ENCODE measurements at places on chromosomes 13 and 19.
A peak's percentile ranks its signal among the peaks of the same experiment; 100 is the strongest.

DNA sequence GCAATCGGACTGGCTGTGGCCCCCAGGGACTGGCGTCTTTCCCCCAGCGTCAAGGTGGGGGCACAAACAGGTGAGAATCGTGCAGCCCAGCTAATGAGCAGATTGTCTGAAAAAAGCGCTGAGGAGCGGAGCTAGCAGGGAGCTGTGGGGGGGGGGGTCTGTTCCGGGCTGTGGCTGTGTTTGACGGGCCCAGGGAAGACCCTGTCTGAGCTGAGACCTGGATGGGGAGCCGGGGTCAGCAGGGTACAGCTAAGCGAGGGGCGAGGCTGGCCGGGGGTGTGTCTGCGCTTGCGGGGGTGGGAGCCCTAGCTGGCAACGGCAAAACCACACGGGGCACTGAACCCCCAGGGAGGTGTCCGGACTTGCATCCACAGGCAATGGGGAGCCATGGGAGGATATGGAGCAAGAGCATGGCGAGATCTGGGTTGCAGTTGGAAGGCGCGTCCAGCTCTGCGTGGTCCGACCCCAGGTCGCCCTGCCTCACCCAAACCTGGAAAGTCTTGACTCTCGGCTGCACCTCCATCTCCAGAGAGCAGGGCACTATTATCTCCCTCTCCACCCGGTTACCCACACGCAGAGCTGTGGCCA, 4.6 kb downstream of the LINGO3 start:
- DNase-seq = peak; percentile 8

DNA sequence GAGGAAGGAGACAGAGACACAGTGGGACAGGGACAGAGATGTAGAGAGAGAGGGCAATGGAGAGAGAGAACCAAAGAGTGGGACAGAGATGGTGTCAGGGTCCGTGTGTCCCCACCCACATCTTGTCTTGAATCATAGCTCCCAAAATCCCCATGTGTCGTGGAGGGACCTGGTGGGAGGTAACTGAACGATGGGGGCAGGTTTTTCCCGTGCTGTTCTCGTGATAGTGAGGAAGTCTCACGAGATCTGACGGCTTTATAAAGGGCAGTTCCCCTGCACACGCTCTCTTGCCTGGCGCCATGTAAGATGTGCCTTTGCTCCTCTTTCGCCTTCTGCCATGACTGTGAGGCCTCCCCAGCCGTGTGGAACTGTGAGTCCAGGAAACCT, 7.5 kb upstream of the PLA2G4C start:
- DNase-seq = no peak

DNA sequence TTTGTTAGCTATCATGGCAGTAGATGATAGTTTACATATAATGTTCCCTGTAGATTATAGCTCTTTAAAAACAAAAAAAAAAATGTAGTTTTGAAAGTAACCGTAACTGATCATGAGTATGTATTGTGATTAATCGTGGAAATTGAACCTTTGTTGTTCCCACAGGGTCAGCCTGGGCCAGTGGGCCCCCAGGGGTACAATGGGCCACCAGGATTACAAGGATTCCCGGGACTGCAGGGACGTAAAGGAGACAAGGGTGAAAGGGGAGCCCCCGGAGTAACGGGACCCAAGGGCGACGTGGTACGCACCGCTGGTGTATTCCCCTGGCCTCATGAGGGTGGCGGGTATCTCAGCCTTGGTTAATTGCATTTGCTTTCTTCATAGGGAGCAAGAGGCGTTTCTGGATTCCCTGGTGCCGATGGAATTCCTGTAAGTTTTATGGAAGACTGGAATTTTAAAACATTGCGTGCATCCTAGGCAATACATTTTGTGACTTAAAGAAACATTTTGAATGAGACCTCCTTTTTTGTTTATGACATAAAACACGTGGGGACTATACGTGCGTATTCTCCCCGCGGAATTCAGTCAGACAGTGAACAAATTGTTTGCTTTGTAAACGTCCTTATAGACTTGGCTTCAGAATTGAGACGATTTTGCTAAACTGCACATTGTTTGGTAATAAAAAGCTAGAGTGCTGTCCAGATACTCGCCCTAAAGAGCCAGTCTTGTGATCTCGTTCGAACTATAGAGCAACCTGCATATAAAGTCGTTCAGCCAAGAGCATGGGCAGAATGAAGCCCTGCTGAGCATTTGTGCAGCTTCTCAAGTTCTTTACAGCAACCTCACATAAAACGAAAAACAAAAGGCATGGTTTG, 117.7 kb downstream of the COL4A2 start:
- DNase-seq = no peak

GRCh38 chr19:3073159-3073563, 10.9 kb upstream of the TLE5 start:
- peak; percentile 66 for DNase-seq

GRCh38 chr13:82480415-82480814, 1401.9 kb downstream of the SLITRK1 start:
- no peak for DNase-seq

DNA sequence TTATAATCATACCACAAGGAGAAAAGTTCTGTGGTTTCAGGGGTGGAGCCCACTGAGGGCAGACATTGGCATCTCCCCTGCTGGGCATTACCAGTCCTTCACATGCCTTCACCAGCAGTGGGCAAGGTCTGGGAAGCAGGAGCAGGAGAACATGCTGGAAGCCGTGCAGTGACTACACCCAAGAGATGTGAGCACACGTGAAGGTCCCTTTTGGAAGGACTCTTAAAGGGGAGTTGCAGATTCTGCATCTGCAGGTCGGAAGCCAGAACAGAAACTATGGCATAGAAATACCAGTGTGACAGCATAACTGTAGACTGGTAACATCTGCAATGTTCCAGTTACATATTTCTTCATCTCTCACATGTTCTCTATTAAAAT, 26.9 kb upstream of the KL start:
- no peak for DNase-seq

- no peak for DNase-seq
Measured at GRCh38 chr13:42610649-42611048, 36.7 kb downstream of the TNFSF11 start.

GRCh38 chr19:54684527-54684926, 21.7 kb downstream of the LILRB4 start:
- no peak for DNase-seq

- DNase-seq = no peak
Measured at GRCh38 chr13:79070343-79070974, 335.6 kb downstream of the RBM26 start.

GRCh38 chr19:43872547-43873336, 45.6 kb downstream of the ZNF283 start:
- no peak for DNase-seq

- peak; percentile 38 for DNase-seq
Measured at GRCh38 chr13:43441899-43442499, 344.8 kb downstream of the ENOX1 start.

DNA sequence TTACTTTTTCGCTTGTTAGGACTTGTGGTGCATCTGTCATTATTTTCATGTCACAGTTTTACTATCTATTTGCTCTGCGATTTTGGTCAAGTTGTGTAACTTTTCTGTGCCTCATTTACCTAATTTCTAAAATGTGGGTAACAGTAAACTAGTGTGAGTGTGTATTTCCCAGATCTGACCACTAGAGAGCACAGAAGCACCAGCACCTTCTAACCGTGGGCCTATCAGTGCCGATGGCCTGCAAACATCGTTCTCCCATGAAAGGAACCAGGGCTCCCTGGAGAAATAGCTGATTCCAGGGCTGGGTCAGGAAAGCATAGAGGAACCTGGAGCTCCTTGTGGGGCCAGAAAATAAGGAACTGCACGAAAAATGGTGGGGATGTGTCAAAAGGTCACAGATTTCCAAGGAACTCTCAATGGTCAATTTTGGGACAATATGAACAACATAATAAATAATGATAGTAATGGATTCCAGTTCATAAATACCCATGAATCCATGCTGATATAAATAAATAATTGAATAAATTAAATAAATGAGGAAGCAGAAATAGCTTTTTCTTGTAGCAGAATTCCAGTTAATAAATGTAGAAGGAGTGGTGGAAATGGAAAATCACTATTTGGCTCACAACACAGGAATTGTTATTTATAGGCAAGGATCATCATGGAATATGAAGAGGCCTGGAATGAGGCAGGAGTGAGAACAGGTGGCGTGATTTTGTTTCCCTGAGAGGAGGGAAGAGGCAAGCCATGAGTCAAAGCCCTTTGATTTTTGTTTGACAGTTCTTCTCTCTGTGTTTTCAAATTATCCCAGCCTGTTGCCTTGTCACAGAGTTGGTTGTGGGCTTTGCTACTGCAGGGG, 31.1 kb downstream of the CEACAM8 start:
- DNase-seq = peak; percentile 49

DNA sequence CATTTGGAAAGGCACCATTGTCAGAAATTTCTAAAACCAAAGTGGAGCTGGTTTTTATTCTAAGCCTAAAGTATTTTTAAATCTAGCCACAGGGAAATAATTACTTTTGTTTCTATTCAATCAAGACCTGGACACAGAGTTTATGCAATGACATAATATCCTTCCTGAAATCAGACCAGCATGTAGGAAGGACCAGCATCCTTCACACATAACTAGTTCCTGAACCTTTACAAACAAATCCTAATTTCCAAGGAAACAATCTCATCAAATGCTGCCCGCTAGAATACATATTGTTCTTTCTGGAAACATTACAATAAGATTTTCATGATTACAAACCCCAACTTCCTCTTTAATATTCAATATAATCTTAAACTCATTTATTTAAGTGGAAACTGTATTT, 1.5 kb downstream of the STARD13 start:
- no peak for DNase-seq

DNA sequence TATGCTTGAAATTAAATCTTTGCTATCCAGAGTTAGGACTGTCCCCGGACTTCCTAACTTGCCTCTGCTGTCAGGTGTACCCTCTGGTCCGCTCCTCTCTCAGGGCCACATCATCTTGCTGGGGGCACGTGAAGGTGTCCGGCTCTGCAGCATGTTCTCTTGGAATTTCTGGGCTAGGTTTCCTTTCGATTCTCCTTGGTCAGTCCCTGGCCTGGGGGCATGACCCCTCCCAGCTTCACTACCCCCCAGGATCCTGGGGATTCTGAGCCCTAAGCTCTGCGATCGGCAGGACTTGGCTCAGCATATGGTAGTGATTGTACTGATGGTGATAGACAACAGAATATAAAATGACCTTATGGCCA, 5.1 kb upstream of the GPI start:
- DNase-seq = no peak

DNA sequence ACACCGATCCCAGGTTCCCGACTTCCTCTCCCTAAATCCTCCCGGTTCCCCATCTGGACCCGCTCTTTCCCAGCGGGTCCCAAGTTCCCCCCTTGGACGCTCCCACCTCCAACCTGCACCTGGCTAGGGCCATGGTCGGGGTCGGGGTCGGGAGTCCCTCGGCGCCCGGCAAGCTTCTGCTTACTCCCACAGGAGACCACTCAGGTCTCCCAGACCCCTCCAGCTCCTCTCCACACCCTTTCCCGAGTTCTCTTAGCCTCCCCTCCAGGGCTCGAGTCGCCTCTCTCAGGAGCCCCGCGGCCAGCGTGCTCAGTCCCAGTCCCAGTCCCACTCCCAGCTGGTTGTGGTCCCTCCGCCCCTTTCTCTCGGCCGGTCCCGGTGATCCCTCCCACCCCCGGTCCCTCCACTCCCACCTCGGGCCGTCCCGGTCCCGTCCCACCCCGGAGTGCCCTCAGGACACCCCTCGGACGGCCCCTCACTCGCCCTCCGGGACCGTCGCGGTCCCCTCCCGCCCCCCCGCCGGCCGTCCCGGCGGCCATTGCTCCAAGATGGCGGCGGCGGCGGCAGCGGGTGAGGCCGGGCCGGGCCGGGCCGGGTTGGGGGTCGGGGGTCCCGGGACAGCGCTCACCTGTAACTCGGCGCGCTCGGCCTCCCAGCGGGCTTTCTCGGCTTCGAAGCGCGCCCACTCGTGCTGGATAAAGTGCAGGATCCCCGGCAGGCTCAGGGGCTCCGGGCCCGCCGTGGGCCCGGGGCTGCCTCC, at the start of gene FKRP:
TSS of gene FKRP (plus strand) at position 537 of the 760 bp plus-strand sequence. CDS start 9,394 bp downstream, outside the sequence.
- no peak for DNase-seq

DNA sequence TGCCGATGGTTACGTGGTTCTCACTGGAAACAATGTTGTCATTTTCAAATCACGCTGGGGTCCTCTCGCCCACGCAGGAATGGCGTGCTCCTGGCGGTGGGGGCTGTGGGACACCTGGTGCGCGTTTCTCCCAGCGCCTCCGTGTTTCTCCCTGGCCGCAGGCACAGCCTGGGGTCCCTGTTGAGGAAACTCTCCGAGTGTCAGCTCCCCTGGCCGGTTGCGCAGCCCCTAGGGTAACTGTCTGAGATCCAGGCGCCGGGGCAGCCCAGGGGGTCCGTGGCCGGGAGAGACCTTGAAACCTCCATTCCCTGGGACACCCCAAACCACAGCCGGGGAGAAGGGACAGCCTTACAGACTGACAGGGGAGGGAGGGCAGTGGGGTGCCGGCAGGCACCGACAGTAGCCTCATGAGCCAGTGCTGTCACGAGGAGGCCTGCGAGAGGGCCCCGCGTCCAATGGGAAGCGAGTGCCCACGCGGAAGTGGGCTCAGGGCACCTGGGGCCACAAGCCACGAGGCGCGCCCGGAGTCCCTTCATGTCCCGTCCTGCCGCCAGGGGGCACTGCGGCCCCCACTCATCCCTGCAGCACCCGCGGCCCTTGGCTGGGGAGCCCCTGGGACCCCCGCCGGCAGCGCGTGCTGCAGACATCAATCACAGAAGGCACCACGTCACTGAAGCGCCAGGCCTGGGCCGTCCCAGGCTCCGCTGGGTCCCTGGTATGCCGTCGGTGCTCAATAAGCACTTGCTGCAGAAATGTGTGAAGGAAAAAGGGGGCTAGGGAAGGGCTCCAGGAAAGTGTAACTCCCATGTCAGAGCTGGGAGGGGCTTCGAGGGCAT, 9.5 kb downstream of the ADAMTSL5 start:
- peak; percentile 75 for DNase-seq

DNA sequence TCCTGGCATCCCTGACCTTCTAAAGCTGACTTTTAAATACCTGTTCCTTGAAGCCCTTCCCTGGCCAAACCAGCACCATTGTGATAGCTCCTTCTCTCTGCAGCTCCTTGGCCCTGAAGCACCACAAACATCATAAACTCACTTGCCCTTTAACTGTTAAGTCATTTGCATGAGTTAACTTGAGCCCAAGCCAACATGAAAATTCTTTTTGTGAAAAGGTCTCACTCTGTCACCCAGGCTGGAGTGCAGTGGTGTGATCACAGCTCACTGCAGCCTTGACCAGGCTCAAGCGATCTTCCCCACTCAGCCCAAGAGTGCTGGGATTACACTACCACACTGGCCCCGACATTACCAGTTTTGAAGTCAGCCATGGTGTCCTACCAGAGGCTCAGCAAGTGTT, 87.8 kb downstream of the ZIC5 start:
- no peak for DNase-seq

GRCh38 chr19:5228932-5229777, 111.5 kb downstream of the PTPRS start:
- peak; percentile 31 for DNase-seq
